ENCODE measurements at places on chromosomes 3 and 15.

DNA sequence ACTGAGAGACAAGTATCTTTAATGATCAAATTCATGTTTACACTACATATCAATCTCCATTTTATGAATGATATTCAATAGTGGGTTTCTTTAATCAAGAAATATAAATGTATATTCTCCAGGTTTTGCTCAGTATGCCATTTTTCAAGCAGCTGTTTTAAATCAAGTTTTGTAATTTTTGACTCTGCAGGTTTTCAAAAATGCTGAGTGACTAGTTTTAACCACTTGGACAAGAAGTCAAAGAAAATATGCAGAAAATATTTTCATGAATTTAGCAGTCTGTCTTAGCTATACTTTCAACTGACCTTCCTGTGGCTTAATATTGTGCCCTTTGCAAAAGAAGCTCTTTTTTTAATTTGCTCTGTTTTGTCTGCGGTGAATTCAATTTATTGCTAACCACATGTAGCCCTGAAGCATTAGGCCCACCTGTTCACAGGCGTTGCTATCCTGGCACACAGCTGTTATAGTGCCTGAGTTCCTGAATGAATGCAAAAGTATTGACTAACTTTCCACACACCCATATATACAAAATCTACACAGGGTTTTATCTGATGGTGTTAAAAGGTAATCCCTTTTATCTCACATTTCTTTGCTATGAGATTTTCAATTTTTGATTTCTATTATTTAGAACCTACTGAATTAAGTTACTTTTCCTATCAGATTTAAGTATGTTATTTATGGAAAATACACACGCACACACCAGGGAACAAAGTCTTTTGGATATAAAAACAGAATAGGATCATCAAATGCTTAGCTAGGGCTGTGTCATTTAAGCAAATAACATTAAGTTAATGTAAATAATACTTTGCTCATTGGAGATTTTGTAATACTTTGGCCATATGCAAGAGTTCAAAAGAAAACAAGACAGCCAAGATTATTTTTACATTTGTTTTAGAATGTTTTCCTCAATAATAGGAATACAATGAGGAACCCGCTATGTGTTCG is 1166.1 kb upstream of the GBE1 start:
- no peak for DNase-seq

- DNase-seq = no peak
Observed at GRCh38 chr3:127151992-127152650, 40.8 kb upstream of the PRR23E start.

GRCh38 chr15:28933710-28934445 is 48.1 kb downstream of the APBA2 start:
- DNase-seq = no peak

GRCh38 chr3:177196456-177197040 is 734 bp downstream of the TBL1XR1 start:
- peak; percentile 58 for DNase-seq

DNA sequence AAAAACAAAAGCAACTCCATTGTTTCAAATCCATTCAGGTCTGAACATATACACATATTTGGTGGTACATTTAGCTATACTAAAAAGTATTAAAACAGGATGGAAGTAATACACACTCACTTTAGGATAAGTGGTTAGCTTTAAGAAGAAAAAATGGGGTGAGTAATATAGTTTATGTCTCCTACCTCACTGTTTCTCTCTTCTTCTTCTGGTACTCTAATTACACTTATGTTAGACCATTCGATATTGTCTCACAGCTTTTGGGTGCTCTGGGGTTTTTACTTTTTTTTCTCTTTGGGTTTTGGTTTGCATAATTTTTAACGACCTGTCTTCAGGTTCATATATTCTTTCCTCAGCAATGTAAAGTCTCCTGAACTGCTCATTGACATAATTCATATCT is 75.4 kb upstream of the AKAP13 start:
- DNase-seq = no peak

- DNase-seq = no peak
Observed at GRCh38 chr3:187920030-187920429, 174.8 kb upstream of the BCL6 start.

GRCh38 chr15:69342460-69343076 is 43.9 kb downstream of the PAQR5 start:
- no peak for DNase-seq

GRCh38 chr3:51386852-51387229 is 1.8 kb downstream of the MANF start:
- DNase-seq = no peak

GRCh38 chr15:41891226-41891625 is 2.6 kb downstream of the SPTBN5 start:
- DNase-seq = no peak

DNA sequence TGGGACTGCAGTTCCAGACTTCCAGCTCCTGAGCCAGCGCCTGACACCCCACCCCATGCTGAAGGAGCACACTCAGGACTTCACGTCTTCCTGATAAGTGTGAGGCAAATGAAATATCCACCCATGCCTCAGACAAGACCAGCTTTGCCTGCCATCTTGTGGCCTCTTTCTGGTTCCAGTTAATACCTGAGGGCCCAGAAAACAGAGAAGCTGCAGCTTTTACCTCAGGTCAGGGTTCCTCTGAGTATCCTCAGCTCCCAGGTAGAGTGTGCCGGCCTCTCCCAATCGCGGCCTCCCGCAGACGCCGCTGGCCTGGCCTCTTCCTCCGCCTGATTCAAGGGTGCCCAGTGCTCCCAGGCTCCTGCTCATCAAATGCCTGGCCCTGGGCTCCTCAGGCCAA is 5.1 kb upstream of the KLHL6 start:
- no peak for DNase-seq

- DNase-seq = no peak
Observed at GRCh38 chr3:16912400-16913263, 27.9 kb downstream of the PLCL2 start.

DNA sequence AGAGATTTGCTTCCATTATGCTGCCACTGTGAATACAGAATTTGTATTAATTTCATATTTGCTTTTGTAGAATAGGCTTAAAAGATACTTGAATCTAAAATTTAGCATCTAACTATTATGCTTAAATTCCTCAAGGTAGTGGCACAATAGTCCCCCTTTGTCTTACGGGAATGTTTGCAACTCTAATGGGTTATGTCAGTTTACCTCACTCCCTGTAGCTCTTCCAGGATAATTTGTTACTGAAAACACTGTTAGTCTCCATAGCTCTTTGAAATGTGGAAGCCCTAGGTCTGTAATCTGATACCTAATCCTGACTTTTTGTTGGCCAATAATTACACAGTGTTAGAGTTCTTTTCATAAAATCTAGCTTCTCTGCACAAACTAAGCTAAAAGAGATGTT is 433.4 kb downstream of the PYDC2 start:
- DNase-seq = no peak

GRCh38 chr3:105722943-105723556 is 145.8 kb downstream of the CBLB start:
- no peak for DNase-seq

GRCh38 chr3:155404486-155404885 is 111.0 kb upstream of the STRIT1 start:
- DNase-seq = no peak

Data from liver (tissue), 10 donors.